T-helper 17 cell (primary cell): ENCODE measurements at places on chromosomes 5 and 9.

- DNase-seq: no peak
These were observed 33.8 kb upstream of the NEURL1B start for GRCh38 chr5:172607213-172607793.

DNA sequence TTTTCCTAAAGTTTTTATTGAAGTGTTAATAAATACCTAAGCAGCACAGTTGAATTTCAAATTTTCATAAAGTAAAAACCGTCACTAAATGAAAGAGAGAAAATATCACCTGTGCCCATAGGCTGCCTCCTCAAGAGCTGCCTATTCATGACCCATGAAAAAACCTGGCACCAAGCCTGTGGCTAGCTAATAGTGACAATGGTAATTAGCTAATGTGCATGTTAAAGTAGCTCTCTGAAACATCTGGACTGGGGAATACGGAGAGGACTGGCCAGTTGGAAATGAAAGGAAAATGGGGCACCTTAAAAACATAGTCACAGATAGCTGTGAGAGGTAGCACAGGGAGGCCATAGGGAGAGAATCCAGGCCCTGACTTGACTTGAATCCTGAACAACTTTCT, 5.4 kb upstream of the GNE start:
- DNase-seq: no peak

- no peak for DNase-seq
These were observed 409.2 kb downstream of the BNC2 start for GRCh38 chr9:16461137-16461840.

- no peak for DNase-seq
These were observed 173.7 kb downstream of the FAM114A2 start for GRCh38 chr5:153865016-153865415.

DNA sequence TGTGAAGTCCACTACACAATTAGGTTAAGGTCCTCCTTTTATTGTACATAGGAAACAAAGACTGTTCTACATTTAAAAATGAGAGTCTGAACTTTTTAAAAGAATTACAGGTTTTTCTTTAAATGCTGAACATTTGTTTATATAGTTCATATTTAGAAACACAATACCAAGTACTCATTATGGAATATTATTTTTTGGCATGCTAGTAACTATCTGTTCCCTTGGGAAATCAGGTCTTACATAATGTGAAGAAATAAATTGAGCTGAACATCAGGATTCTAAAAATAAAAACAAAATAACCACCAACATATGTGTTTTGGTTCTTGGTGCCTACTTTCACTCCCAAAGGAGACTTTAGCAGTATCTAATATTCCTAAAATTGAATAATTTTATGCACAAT, 230.5 kb upstream of the IZUMO3 start:
- DNase-seq: no peak

DNA sequence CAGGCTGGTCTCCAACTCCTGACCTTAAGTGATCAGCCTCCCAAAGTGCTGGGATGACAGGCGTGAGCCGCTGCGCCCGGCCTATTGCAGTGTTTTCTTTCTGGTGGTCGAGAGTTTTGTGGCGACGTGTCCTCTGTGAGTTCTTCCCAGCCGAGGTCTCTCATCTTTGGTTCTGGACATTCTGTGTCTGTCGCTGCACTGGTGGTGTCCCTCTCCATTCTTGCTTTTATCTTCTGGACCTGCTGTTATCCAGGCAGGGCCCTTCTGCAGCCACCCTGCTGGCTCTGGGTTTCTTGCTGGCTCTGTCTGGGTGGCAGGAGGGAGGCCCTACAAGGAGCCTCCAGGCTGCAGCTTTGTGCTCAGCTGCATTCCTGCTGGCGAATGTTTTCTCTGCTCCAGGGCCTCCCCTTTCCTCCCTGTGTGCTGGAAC, 49.1 kb upstream of the EXOC3 start:
- no peak for DNase-seq

GRCh38 chr5:166906991-166907713, 1384.3 kb upstream of the WWC1 start:
- no peak for DNase-seq

DNA sequence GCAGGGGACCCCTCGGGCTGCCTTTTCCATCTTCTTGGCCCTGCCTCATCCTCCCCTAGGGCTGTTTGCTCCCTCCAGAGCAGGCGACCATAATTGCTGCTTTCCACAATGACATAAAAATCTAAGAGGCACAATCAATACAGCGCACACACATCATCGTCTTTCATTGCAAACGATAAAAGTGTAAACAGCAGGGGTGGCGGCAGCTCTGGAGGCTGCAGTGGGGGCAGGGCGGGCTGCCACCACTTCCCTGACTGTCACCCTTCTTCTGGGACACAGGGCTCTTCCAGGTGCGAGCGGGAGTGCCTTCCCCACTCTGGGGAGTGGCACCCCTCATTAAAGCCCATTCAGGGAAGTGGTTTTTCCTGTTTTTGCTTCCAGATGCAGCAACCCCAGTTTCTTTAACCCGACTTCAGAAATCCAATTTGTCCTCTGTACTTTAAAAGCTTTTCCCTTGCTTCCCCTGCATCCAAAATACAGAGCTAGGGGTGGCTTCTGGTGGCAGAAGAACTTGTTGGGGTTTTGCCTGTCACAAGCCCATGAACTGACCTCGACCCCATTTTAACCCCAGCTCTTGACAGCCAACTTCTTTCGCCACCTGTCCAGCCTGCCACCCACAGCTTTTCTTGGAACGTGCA, 45.7 kb downstream of the TSPAN17 start:
- DNase-seq: no peak

GRCh38 chr5:101637599-101637998, 658.5 kb downstream of the SLCO4C1 start:
- no peak for DNase-seq

DNA sequence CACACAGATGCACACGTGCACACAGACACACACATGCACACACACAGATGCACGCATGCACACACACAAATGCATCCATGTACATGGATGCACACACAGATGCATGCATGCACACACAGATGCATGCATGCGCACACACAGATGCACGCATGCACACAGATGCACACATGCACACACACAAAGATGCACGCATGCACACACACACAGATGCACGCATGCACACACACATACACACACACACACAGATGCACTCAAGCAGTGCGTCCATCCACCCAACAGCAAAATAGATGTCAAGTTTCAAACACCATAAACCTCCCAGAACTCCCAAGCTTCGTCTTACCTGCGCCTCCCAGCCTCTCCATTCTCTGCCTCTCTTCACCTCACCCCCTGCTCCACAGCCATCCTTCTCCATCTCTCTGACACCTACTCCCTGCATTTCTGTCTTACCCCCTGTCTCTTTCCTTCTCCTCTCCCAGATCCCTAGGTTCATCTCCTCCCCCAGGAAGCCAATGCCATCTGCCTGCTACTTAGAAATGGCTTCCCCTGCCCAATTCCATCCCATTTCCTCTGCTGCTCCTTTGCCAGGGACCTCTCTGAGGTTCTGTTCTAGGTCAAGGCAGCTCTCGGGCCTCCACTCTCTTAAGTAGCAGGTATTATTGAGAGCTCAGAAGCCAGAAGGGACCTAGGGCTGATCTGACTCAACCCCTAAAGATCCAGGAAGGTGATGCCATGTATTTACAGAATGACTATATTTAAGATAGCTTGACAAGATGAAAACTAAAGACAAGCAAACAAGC, 297.2 kb downstream of the MED10 start:
- DNase-seq: no peak

DNA sequence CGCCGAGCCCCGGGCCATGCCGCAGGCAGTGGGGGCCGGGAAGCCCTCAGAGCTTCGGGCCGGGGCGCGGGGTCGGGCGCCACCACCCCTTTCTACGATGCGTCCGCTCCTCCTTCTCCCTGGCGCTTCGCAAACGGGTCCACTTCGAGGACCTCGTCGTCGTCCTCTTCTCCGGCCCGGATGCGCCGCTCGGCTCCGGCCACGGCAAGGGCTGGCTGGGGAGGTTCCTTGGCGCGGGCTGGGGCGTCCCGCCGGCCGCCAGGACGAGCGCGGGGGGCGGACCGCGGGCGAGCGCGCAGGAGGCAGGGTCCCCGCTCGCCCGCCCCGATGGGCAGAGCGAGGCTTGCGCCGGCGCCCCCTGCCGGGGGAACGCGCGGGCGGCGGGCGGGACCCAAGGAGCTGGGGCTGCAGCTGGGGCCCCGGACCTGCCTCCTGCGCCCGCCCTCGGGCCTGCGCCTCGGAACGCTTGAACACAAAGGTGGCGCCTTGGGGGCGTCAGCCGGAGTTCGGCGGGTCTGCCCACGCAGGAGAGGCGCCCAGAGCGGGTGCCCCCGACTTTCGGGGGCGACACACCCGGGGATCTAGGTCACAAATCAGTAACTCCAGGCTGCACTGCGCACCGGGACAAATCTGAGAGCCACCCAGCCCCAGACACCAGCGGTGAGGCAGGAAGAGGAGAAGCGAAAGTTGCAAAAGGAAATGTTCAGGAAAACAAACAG, at the start of gene ROR2:
ROR2 (minus strand) TSS at position 283 of the 719 bp plus-strand sequence.
- peak; percentile 23 for DNase-seq

- no peak for DNase-seq
These were observed 46.2 kb upstream of the FCN2 start for GRCh38 chr9:134834217-134834956.

DNA sequence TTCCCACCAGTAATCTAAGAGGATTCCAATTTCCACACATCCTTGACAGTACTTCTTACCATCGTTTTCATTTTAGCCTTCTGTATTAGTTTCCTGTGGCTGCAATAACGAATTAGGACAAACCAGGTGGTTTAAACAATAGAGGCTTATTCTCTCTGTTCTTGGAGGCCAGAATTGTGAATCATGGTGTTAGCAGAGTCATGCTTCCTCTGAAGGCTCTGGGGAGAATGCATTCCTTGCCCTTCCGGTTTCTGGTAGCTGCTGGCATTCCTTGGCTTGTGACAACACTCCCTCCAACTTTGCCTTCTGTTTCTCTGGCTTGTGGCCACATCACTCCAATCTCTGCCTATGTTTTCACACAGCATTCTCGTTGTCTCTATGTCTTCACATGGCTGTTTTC, 23.5 kb downstream of the RIGI start:
- DNase-seq: no peak

DNA sequence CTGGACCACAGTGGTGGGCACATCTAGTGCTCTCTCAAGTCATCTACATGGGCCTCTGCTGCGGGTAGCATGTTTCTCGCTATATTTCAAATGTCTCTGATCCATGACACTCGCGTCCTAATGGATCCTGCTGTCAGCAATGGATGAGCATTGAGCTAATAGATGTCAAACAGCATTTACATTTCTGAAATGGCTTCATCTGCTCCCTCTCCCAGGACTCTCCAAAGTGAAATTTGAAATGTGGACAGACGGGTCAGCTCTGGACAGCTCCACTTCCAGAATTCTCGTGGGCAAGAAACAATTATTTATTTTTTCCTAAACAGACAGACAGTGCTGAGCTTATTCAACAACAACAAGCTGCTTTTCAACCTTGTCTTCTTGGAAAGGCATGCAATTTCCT, 58.1 kb downstream of the FSTL4 start:
- DNase-seq: no peak

DNA sequence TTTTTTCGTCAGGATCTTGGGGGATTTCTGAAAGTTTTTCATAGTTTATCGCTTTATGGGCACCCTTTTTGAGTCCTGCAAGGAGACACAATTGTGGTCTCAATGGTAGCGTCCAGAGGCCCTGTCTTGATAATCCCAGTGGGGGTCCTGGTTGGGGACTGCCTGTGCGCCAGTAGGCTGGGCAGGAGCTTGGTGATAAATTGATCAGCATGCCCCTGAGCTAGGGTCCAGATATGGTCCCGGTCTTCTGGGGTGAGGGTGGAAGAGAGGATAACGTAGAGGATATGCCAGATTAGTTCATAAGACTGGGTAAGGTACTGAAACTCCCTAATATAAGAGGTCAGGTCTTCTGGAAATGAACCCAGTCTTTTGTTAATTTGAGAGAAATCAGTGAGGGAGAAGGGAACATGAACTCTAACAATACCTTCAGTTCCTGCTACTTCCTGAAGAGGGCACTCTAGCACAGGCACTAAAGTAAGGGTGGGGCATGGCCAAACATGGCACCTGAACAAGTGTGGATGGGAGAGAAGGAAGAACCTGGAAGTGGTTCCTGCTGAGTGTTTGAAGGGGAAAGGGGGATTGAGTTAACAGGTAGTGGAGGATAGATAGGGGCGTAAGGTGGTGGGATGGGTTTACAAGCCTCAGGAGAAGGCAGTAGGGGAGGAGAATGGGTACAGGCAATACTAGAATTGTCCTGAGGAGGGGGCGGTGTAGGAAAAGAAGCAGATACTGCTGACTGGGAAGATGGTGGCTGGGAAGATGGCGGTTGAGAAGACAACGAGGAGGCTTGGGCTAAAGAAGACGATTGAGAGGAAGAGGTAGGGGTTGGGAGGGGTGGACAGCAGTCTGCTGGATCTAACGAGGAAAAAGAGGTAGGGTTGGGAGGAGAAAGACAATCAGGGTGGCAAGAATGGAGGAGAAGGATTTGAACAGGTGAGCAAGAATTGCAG, 33.8 kb upstream of the ANXA2R start:
- peak; percentile 13 for DNase-seq

DNA sequence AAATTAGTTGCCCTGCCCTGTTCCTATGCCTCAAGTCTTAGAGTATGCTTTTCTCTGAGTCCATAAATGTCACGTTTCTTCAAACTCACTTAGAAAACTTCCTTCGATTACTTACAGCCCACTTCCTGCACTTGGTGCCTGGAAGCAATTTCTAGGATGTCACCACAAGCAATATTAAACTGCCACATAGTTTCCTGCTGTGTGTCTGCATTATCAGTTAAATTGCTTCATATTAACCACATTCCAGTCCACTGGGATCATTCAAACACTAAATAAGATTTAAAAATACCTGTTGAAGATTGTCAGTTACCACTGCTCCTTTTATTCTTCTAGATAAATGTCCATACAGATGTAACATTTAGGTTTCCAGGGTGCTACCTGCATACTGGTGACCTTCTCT, 4.1 kb downstream of the DENND1A start:
- no peak for DNase-seq

GRCh38 chr5:133340822-133341221, 271.5 kb downstream of the FSTL4 start:
- DNase-seq: no peak

DNA sequence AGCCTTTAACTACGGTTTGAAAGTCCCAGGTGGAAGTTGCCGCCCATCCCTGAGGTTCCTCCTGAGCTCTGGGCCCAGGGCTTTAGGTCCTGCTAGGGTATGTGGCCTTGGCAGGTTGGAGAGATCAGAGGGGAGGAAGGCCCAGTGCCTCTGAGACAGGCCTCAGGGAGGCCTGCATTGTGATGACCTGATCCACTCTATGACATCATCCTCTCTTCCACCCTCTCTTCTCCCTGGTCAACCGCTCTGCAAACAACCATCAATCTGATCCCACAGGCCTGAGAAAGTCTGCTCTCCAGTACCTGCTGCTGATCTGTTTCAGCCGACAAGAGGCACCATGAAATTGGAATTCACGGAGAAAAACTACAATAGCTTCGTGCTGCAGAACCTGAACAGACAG, at the start of gene CCIN:
CCIN (plus strand) TSS at position 223 of the 400 bp plus-strand sequence; CDS start at position 338, 115 bp downstream.
- DNase-seq: no peak

- no peak for DNase-seq
These were observed 42.5 kb upstream of the CFAP157 start for GRCh38 chr9:127664324-127664677.

- no peak for DNase-seq
These were observed 33.3 kb downstream of the EXOC3 start for GRCh38 chr5:476102-476813.

GRCh38 chr9:133783331-133783731, 45.2 kb upstream of the SARDH start:
- DNase-seq: no peak

GRCh38 chr5:139690064-139690802, 42.1 kb downstream of the CXXC5 start:
- DNase-seq: no peak
